ENCODE measurements at places on chromosomes 6 and 20. TPM values are rescaled to one million over a fixed set of nuclear protein-coding genes. Genes with fewer than 3 reads are reported as not detected.

Gene CYP24A1
- total RNA-seq, result not detected

DNA sequence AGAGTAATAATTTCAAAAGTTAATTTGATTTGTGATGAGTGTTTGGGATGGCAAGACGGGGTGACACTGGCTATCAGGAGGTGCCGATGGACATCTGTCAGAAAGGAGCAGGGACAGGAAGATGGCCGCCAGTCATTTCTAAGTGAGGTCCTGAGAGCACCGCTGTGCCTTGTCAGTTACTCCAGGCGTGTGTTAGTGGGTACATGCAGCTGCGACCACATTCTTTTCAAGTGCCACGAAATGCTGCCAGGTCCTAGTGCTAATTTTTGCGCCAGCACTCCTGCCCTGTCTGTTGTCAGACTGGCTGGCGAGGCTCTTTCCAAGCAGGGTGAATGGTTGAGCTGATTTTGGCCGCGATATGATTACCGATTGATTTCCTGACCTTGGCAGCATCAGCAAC is 64.6 kb upstream of the INSM1 start:
- H3K4me3 ChIP-seq, result no peak overlapping the region
- H3K4me1 ChIP-seq, result no peaks in the 10 kb centered on the region
- H3K27me3 ChIP-seq, result no peaks in the 10 kb centered on the region
- no peaks in the 10 kb centered on the region for H3K36me3 ChIP-seq
- no peak overlapping the region for H3K27ac ChIP-seq
- DNase-seq, result no peak

- H3K27me3 ChIP-seq, result no peaks in the 10 kb centered on the region
- peaks cover 64% of the 10 kb centered on the region for H3K36me3 ChIP-seq
- peaks cover 10% of the 10 kb centered on the region for H3K4me1 ChIP-seq
- peak; percentile 31 for DNase-seq
- no peak overlapping the region for H3K27ac ChIP-seq
- H3K4me3 ChIP-seq, result no peak overlapping the region
These were observed 8.8 kb upstream of the NDRG3 start for GRCh38 chr20:36754656-36755222.

DNA sequence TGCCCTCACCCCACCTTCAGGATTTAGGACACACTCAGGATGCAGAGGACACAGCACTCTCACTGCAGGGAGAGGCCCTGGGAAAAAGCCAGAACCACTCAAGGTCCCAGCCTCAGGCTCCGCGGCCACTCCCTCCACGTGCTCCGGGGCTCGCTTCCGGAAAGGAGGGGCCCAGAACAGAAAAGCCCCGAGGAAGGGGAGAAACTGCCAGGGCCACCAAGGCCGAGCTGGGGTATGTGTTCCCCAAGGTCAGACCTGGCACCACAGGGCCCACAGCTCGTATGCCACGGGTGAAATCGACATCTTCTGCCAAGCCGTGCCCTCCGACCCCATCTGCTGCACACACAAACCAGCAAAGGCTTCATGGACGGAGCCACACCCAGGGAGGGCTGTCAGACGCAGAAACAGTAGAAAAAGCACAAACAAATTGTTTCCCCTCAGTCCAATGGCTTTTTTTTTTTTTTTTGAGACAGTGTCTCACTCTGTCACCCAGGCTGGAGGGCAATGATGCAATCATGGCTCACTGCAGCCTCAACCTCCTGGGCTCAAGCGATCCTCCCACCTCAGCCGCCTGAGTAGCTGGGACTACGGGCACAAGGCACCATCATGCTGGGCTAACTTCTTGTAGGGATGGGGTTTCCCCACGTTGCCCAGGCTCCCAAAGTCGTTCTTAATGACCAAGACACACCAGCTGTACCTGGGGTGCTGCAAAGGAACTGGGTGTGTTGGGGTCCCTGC is 33.4 kb downstream of the SLC2A4RG start:
- no peaks in the 10 kb centered on the region for H3K4me1 ChIP-seq
- DNase-seq, result no peak
- no peak overlapping the region for H3K4me3 ChIP-seq

DNA sequence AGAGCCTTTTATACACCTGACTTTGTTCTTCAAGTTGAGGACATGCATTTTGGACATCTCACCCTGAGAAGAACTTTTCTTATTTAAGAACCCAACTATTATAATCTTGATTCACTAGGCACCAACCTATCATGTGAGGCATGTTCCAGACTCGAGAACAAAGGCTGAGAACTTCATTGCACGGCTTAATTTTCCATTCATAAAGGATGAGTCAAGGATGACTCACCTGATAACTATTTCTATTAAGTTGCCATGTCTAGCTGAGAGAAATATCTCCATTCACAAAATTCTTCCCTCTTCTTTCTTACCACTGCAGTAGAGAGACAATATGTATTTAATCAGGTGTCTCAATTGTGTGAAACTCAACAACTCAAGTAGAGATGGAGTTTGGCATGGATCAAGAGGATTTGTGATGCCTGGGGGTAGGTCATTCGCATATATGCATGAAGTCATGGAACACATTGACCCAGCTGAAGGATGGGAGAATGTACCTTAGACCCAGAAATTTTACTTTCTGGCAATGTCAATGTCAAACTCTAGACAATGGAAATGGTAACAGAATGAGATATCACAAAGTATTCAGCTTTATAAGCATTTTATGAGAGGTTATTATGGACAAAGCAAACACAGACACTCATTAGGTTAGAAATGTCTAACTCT is 208.7 kb upstream of the PRND start:
- H3K4me3 ChIP-seq, result no peak overlapping the region
- no peak overlapping the region for H3K27ac ChIP-seq
- no peaks in the 10 kb centered on the region for H3K36me3 ChIP-seq
- no peaks in the 10 kb centered on the region for H3K4me1 ChIP-seq
- H3K27me3 ChIP-seq, result peaks cover 25% of the 10 kb centered on the region

- no peaks in the 10 kb centered on the region for H3K36me3 ChIP-seq
- H3K27me3 ChIP-seq, result no peaks in the 10 kb centered on the region
- H3K4me1 ChIP-seq, result no peaks in the 10 kb centered on the region
- H3K27ac ChIP-seq, result no peak overlapping the region
- H3K4me3 ChIP-seq, result no peak overlapping the region
- no peak for DNase-seq
These were observed 146.2 kb downstream of the TBX18 start for GRCh38 chr6:84618046-84618752.

DNA sequence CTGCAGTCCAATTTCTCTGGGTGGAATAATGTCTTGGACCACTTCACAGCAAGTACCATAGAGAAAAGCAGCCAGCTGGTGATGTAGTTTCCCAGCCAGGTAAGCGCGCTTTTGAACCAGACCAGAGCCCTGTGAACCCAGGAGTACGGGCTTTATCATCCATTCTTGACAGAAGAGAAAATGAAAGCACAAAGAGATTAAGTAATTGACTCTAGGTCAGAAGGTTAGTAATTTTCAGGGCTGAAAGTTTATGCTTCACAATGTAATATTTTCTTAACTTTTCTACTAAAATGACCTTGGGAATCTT is 7.1 kb upstream of the UST start:
- no peaks in the 10 kb centered on the region for H3K36me3 ChIP-seq
- no peak for DNase-seq
- H3K4me1 ChIP-seq, result no peaks in the 10 kb centered on the region
- no peak overlapping the region for H3K4me3 ChIP-seq
- peaks cover 38% of the 10 kb centered on the region for H3K27me3 ChIP-seq

DNA sequence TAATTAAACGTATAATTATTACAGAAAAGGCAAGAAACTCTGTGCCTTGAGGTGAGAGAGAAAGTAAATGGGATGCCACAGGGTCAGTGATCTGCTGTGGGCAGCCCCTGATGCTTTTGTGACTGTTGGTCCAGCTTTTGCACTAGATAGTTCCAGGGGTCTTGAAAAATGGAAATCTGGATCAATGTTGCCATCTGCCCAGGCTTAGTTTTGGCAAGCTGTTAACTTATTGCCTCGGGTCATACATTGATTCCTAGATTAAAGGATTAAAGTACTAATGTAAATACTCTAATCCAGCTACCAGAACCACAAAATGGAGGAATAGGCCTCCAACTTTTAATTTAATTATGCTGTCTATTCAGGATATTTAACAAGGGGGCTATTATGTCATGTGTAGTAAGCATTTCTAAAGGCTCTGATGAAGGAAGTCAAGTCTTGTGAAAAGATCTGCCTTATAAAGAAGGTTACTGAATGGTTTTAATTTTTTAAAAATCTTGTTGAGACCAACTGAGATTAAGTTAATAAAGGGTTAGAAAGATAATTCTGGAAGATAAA is 376.0 kb upstream of the HS3ST5 start:
- H3K27ac ChIP-seq, result no peak overlapping the region
- no peaks in the 10 kb centered on the region for H3K4me1 ChIP-seq
- no peaks in the 10 kb centered on the region for H3K27me3 ChIP-seq
- H3K36me3 ChIP-seq, result no peaks in the 10 kb centered on the region

Measured in activated T-helper 2 cell treated with anti-CD3 and anti-CD28 coated beads, Interferon-gamma antibody, Interleukin-2, Interleukin-4, amounts not matched to agents 10 μg/mL and 5 μg/mL and 100 μg/mL, durations not matched to agents 14 hours and 24 hours and 36 hours (primary cell).